ENCODE measurements at places on chromosomes 11 and 22. TPM values are rescaled to one million over a fixed set of nuclear protein-coding genes. Genes with fewer than 3 reads are reported as not detected.

RAB3IL1 gene
- 9.1 TPM for total RNA-seq

CD82 gene
- total RNA-seq, result 28.1 TPM

SERGEF gene
- 31.5 TPM for total RNA-seq

POTEH gene
- total RNA-seq, result not detected

Measured in bronchial smooth muscle cell (primary cell).